ENCODE measurements at places on chromosomes 11 and 22. TPM values are rescaled to one million over a fixed set of nuclear protein-coding genes. Genes with fewer than 3 reads are reported as not detected.

DNA sequence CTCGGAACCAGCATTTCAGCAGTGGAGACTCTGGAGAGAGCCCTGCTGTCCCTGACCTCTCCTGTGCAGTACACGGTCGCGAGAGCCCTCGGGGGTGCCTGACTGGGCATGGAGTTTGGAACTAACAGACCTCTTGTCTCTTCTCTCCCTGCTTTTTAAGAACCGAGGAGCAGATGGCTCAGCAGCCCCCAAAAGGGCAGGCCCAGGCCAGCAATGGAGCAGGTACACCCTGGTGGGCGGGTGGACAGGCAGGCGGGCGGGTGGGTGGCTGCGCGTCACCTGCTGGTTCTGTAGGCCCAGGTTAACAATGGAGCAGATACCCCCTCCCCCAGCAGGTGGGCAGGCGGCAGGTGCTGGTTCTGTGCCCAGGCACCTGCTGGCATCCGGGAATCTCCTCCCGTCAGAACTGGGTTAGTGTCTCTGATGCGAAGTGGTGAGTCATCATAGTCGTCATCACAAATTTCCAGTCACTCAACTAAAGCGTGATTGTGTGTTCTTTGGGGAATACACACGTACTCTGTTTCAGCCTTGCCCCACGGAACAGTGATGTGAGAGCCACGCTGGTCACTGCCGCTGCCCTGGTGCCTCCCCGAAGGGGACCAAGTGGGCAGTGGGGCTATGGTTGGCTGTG lies 41.1 kb downstream of the GRAMD4 start:
- peaks cover 1% of the 10 kb centered on the region for H3K36me3 ChIP-seq
- peaks cover 4% of the 10 kb centered on the region for H3K4me1 ChIP-seq
- H3K27me3 ChIP-seq: no peaks in the 10 kb centered on the region
- DNase-seq: no peak
- H3K4me3 ChIP-seq: no peak overlapping the region

Gene PPP1R14B
- total RNA-seq: 198 TPM

Gene SEZ6L
- 26.2 TPM for total RNA-seq

- peaks cover 13% of the 10 kb centered on the region for H3K36me3 ChIP-seq
- DNase-seq: peak; percentile 47
- H3K4me1 ChIP-seq: peaks cover 12% of the 10 kb centered on the region
- peak within 1 kb of the TSS; percentile 95 for H3K27ac ChIP-seq
- H3K27me3 ChIP-seq: no peaks in the 10 kb centered on the region
Measured at GRCh38 chr11:67289226-67289650, at the start of gene ANKRD13D. ANKRD13D (plus strand) TSS chr11:67289303; CDS start chr11:67289461, 158 bp downstream.

GRCh38 chr11:65338676-65339075 lies 5.0 kb downstream of the DPF2 start:
- no peak overlapping the region for H3K4me3 ChIP-seq
- peaks cover 6% of the 10 kb centered on the region for H3K36me3 ChIP-seq
- H3K27me3 ChIP-seq: no peaks in the 10 kb centered on the region
- H3K4me1 ChIP-seq: peaks cover 18% of the 10 kb centered on the region

- DNase-seq: no peak
- peaks cover 29% of the 10 kb centered on the region for H3K36me3 ChIP-seq
- peaks cover 49% of the 10 kb centered on the region for H3K4me1 ChIP-seq
- H3K27ac ChIP-seq: peak overlapping the region; percentile 99
- H3K4me3 ChIP-seq: no peak overlapping the region
Measured at GRCh38 chr22:36331306-36331911, 56.4 kb downstream of the MYH9 start.

DNA sequence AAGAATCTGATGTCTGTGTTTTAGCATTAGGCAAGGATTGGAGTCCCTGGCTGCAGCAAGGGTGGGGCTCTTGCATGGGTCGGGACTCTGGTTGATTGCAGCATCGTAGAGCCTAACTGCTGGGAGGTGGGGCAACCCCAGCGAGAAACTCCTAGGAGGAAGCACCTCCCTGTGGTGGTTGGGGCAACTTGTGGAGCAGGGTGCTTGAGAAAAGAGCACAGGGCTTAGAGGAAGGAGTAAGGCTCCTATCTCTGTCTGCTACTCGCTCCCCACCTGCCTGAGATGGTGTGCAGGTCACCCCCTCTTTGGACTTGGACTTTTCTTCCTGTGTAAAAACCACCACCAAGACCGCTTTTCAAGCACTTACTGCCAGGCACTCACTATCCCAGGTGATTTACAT lies 15.6 kb downstream of the SREBF2 start:
- no peak overlapping the region for H3K27ac ChIP-seq
- no peaks in the 10 kb centered on the region for H3K27me3 ChIP-seq
- H3K4me1 ChIP-seq: peaks cover 36% of the 10 kb centered on the region
- no peak for DNase-seq
- H3K4me3 ChIP-seq: no peak overlapping the region

- H3K27me3 ChIP-seq: no peaks in the 10 kb centered on the region
- peak overlapping the region; percentile 78 for H3K4me3 ChIP-seq
- DNase-seq: no peak
- H3K27ac ChIP-seq: no peak overlapping the region
- peaks cover 13% of the 10 kb centered on the region for H3K4me1 ChIP-seq
Measured at GRCh38 chr11:122440811-122441665, 214.5 kb upstream of the UBASH3B start.

DNA sequence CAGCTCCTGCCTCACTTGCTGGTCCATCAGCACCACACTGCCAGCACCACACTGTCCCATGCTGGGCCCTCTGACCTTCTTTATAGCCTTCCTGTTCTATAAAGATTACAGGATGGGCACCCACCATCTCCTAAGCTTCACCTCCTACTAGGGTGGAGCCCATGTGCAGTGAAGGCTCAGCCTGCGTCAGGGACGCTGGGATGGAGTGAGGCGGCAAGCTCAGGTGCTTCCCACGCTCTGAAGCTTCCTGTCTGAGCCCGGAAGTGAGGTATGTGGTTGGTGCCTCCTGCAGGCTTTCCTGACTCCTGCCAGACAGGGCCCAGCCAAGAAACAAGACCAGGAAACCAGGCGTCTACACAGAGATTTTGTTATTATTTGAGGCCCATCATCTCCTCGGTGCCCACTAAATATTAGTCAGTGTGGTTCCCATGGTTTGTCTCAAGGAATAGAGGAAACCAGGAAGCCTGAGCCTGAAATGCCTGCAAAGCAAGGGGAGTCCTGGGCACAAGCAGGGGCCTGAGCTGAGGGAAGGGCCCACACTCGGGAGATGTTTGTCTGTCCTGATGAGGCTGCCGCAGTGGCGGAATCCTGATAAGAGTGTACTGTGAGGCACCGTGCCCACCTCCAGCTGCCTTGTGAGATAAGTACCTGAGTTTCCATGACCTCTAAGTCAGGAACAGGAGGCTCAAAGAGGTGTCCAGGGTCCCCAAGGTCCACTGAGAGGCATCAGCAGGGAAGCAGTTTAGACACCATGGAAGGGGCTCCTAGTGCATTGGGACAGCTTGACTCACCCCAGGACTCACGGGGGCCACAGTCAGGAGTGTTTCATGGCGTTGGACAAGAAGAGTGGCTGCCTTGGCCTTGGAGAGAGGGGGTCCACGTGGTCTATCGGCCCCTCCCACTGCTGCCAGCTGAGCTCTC lies 22.0 kb downstream of the RSPH14 start:
- DNase-seq: no peak
- no peak overlapping the region for H3K27ac ChIP-seq
- H3K4me1 ChIP-seq: peaks cover 1% of the 10 kb centered on the region
- H3K36me3 ChIP-seq: peaks cover 6% of the 10 kb centered on the region
- no peaks in the 10 kb centered on the region for H3K27me3 ChIP-seq
- no peak overlapping the region for H3K4me3 ChIP-seq

Measured in progenitor cell of endocrine pancreas (in vitro differentiated cells).